ENCODE measurements at places on chromosomes 16 and 17. TPM values are rescaled to one million over a fixed set of nuclear protein-coding genes. Genes with fewer than 3 reads are reported as not detected.
A peak's percentile ranks its signal among the peaks of the same experiment; 100 is the strongest.

GRCh38 chr17:15171167-15172047, 93.7 kb downstream of the PMP22 start:
- DNase-seq = peak; percentile 63

DNA sequence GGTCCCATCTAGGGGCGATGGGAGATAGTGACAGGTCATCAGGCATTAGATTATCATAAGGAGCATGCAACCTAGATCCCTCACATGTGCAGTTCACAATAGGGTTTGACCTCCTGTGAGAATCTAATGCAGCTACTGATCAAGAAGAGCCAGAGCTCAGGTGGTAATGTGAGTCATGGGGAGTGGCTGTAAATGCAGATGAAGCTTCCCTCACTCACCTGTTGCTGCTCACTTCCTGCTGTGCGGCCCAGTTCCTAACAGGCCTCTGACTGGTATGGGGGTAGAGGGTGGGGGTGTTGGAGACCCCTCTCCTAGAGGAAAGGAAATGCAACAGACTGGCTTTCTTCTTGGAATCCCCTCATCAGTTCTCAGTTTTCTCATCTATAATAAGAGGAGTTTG, 131.4 kb downstream of the CA10 start:
- no peak for DNase-seq

- no peak for DNase-seq
Measured at GRCh38 chr16:83624429-83625120, 183.2 kb upstream of the HSBP1 start.

GRCh38 chr16:1049976-1050247, 22.6 kb upstream of the SSTR5 start:
- no peak for DNase-seq

GRCh38 chr16:78402833-78403232, 303.4 kb downstream of the WWOX start:
- DNase-seq = no peak

- no peak for DNase-seq
Measured at GRCh38 chr16:10599626-10600025, 19.2 kb upstream of the EMP2 start.

DNA sequence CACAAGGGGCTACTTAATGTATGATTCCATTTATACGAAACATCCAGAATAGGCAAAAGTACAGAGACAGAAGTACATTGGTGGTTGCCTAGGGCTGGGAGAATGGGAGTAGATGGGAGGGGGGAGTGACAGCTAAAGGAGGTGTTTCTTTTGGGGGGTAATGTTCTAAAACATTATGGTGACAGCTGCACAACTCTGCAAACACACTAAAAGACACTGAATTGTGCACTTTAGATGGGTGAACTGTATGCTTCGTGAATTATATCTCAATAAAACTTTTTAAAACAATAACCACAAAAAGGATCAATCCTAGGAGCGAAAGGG, 661 bp downstream of the LYRM9 start:
- no peak for DNase-seq

DNA sequence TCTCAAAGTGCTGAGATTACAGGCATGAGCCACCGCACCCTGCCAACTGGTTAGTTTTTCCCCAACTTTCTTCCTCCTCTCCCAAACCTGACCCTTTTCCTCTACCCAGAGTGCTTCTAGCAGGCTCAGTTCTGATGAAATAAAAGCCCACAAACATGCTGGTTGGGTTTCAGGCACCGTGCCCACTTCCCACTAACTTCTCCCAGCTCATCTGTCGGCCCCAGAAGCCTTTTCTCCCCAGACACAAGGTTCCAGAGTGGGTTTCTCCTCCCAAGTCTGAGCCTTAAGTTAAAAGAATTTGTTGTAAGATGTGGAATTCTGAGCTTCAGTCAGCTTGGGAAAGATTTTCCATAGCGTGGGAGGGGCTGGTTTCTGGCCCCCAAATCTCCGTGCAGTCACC, 11.5 kb upstream of the SCN4A start:
- no peak for DNase-seq

DNA sequence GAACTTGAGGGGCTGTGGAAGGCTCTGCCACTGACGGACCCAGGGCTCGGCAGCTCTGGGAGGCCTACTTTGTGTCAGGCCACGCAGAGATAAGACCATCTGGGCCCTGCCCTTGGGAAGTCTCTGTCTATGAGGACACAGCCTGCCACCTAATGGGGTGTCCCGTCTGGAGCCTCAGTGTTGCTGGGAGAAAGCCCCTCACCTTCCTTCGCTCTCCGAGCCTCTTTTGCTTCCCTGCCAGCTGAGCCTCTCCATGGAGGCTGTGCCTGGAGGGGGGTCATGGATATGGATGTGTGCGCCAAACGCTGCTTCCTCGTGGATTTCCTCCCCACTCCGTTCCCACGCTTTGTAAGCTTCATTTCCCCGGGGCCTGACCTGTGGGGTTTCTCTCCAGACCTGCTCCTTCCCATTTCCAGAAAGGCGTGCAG, 228.8 kb downstream of the SEC14L1 start:
- DNase-seq = no peak

GRCh38 chr16:1494129-1494640, 1.0 kb downstream of the TELO2 start:
- no peak for DNase-seq

- no peak for DNase-seq
Measured at GRCh38 chr17:34384271-34384670, 21.2 kb upstream of the CCL1 start.

- no peak for DNase-seq
Measured at GRCh38 chr16:66205287-66206231, 160.9 kb upstream of the CDH5 start.

DNA sequence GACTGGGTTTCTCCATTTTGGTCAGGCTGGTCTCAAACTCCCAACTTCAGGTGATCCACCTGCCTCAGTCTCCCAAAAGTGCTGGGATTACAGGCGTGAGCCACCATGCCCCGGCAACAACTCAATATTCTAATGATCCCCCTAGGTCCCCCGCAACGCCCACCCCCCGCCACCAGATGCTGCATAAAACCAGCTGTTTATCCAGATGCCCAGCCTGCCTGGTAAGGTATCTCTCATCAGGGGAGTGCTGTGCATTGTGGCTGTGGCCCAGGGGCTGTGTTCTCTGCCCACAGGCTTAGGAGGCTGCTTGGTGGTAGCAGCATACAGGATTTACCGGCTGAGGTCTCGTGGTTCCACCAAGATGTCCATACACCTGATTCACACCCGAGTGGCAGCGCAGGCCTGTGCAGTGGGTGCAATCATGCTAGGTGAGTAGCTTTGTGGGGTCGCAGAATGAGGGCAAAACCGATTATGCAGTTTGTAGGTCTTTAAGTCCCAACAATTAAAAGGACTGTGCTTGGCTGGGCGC, 1.3 kb downstream of the HIGD1B start:
- DNase-seq = no peak

GRCh38 chr17:75737133-75737962, 16.1 kb downstream of the ITGB4 start:
- no peak for DNase-seq

DNA sequence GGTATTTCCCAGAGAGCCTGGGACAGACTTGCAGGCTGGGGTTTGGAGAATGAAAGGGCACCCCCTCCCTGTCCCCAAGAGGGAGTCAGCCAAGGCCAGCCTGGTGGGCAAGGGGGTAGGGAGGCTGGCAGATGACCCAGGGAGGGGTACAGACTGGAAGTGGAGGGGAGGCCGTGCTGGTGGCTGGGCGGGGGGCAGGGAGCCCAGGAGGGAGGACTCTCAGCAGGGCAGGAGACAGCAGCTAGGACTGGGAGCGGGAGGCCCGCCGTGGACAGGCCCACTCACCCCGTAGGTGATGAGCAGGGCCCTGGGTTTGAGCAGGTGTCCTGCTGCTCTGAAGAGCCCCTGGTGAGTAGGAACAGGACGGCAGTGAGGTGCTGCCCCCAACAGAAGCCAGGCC, 1.1 kb downstream of the METTL26 start:
- DNase-seq = no peak

- no peak for DNase-seq
Measured at GRCh38 chr16:46658925-46659324, 30.1 kb downstream of the VPS35 start.

- no peak for DNase-seq
Measured at GRCh38 chr16:79380995-79381602, 219.4 kb downstream of the MAF start.

- no peak for DNase-seq
Measured at GRCh38 chr16:87342504-87342903, 25.3 kb upstream of the C16orf95 start.

DNA sequence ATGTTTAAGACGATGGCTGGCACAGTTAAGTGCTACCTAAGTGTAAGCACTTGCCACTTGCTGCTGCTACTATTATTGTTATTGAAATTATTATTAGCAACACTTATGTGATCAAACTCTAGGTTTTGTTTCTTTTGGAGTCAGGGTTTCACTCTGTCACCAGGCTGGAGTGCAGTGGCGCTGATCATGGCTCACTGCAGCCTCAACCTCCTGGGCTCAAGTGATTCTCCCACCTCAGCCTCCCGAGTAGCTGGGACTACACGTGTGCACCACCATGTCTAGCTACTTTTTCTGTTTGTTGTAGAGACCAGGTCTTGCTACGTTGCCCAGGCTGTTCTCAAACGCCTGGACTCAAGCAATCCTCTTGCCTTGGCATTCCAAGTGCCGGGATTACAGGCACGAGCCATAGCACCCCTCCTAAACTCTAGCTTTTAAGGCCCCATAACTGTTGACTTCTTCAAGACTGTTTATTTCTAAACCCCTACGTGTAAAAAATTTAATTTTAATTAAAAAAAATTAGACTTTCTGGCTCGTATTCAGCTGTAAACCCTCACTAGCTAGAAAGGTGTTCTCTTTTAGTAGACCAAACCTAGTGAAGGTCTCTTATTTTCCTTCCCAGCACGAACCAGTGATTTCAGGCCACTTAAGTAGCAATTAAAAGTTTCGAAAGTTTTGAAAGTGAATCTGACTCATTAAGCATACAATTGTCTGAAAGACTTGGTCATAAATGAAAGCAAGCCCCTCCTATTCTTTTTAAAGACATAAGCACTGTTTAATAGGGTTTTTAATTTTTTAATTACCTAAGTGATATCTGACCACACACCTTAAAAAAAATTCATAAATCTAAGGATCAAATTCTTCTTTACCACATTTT, 11.7 kb upstream of the SCNN1B start:
- DNase-seq = no peak

GRCh38 chr17:19264681-19265080, 27.5 kb downstream of the EPN2 start:
- DNase-seq = no peak

- DNase-seq = peak; percentile 48
Measured at GRCh38 chr17:57810721-57811637, 38.9 kb downstream of the MRPS23 start.

GRCh38 chr16:64292953-64293352, 828.9 kb downstream of the CDH11 start:
- DNase-seq = no peak

DNA sequence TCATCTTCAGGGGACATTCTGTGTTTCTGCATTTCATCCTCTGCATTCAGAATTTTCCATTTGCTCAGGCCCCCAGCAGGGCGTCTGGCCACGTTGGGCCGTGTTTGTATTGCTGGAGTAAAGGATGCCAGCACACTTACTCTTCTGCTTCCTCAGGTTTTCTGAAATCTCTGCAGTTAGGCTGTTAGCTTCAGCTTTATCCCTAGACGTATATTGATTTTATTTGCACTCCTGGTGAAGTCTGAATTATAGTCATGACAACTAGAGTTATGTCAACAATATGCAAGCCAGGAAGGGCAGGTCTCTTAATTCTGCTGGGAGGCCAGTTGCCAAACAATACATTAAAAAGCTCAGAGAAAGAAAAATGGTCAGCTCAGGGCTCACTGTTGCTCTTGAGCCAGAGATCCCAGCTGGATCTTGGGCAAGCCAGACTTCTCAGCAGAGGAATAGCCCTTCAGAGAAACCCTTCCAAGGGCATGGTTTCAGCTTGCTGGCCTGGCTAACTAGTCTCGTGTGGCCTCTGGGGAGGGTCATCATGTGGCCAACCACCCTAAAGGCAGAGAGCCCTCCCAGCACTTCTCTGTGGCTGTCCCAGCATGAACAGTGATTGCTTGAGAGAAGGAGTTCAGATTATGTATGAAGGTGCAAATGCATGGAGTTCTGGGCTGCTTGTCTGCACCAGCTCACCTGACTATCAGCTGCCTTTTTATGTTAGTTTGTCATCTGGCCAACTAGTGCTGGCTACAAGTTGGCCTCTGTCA, 110.2 kb upstream of the CACNG5 start:
- DNase-seq = peak; percentile 50

DNA sequence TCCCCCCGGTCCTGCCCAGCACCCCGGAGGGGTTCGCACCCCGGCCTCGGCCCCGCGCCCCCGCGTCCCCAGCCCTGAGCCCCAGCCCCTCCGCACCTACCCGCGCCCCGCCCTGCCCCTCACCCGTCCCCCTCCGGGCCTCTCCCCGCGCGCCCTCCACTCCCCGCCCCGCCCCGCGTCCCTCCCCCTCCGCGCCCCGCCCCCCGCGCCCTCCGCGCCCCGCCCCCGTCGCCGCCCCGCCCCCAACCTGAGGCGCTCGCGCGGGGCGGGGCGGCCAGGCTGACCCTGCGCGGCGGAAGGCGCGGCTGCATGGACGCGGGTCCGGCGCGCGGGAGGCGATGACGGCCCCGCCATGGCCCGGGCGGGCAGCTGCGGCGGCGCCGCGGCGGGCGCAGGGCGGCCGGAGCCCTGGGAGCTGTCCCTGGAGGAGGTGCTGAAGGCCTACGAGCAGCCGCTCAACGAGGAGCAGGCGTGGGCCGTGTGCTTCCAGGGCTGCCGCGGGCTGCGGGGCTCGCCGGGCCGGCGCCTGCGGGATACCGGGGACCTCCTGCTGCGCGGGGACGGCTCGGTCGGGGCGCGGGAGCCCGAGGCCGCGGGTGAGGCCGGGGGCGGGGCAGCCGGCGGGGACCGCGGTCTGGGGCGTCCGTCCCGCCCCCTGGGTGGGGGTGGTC, at the start of gene SPIRE2:
Gene SPIRE2 (plus strand): TSS at position 277 of the 671 bp plus-strand sequence. CDS start 76 bp downstream, at position 353.
- peak; percentile 79 for DNase-seq

- peak; percentile 51 for DNase-seq
Measured at GRCh38 chr17:57293077-57293476, 36.8 kb downstream of the MSI2 start.

- DNase-seq = no peak
Measured at GRCh38 chr17:11928436-11928835, 68.8 kb downstream of the ZNF18 start.

- no peak for DNase-seq
Measured at GRCh38 chr17:83071966-83072562, 7.3 kb upstream of the METRNL start.

DNA sequence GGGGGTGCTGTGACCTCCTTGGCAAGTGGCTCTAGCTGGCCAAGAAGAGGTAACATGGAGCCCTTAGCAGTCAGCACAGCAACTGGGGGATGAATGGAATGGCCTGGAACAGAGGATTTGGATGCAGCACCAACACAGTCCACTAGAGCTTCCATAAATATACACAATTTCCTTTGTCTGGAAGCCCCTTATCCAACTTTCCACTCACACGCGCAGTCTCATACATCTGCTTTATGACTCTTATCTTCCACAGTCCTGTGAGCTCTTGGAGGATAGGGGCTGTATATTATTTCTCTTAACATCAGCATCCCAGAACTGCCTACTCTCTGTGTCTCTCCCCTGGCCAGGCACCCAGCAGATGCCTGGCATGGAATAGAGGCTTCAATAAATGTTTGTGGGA, 235.6 kb upstream of the MAF start:
- DNase-seq = no peak

MEIOB gene
- total RNA-seq = 0.26 TPM

CCDC40 gene
- 2.9 TPM for total RNA-seq

KRT20 gene
- total RNA-seq = not detected

BEAN1 gene
- total RNA-seq = not detected

ASB16 gene
- total RNA-seq = 3.9 TPM

RND2 gene
- 0.52 TPM for total RNA-seq

SCARF1 gene
- total RNA-seq = 15.5 TPM

PIP4K2B gene
- total RNA-seq = 30.3 TPM

C16orf86 gene
- 9.6 TPM for total RNA-seq

RNF135 gene
- 18.8 TPM for total RNA-seq

GNAO1 gene
- total RNA-seq = 1.6 TPM

EIF5A gene
- 134 TPM for total RNA-seq

WIPF2 gene
- total RNA-seq = 4.9 TPM

TBC1D3 gene
- total RNA-seq = not detected
